ENCODE measurements at places on chromosomes 7 and 10.

DNA sequence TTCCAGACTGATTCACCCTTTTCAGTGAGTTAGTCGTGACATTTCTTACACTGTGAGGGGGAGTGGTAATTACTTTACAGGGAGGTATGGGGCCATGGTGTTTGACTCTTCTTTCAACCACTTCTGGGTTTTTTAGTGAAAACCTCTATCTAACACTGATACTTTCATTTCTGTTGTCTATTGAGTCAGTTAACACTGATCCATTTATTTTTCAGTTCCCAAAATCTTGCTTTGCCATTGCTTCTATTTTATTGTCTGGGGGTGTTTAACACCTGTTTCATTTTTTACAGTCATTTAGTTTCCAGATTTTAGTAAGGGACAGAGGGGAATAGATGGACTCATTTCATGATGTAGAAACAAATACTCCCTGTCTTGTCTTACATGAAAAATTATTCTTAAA is 61.5 kb downstream of the HELLS start:
- no peak for DNase-seq

DNA sequence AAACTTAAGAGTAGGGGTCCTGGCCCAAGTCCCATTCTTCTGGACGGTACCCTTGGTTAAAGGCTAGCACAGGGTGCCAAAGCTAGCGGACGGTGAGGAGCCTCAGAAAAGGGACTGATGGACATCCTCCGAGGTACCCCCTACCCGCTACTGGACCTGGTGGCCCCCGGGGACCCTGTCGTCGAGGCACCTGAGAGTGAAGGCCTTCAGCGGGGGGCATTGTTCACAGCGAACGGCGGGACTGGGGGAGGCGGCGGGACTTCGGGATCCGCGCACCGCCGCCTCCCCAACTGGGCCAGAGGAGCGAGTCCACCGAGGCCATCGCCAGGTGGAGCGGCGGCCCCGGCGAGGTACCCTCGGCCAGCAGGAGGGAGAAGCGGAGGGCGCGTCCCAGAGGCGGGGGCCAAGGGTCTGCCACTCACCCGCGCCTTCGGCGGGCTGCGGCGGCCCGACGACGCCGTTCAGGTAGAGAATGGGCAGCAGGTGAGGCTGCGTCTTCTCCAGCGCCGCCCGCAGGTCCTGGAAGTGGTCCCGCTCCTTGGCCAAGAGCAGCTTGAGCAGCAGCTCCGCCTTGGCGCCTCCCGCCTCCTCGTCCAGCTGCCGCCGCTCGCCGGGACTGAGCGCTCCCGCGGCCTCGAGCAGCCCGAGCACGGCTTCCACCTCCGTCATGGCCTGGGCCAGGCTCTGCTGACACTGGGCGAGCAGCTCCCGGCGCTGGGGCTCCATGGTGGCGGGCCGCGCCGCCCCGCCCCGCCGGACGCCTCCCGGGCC is 575 bp downstream of the DLG5 start:
- no peak for DNase-seq

GRCh38 chr7:28065308-28065707 is 115.3 kb downstream of the JAZF1 start:
- DNase-seq: no peak

DNA sequence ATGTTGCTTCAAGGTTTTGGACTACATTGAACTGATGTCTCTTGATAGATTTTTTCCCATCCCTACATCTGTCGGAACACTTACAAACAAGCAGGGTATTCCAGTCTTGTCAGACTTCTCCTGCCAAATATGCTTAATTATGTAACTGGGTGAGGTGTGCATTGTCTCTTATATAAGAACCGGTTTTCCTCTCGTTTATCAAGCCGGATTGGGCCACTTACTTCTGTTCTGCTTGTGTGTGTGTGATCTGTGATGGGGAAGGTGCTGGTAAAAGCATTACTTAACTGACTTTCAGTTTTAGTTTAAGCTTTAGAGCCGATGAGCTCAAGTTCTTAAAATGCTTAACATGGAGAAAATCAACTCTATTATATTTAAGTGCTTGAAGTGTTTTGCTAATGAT is 57.9 kb downstream of the OTUD1 start:
- no peak for DNase-seq

- DNase-seq: no peak
Measured at GRCh38 chr10:14022052-14022451, 308.7 kb downstream of the FRMD4A start.

- DNase-seq: no peak
Measured at GRCh38 chr7:101828301-101829020, 11.0 kb downstream of the CUX1 start.

- DNase-seq: no peak
Measured at GRCh38 chr10:117004227-117005025, 561 bp downstream of the SHTN1 start.

GRCh38 chr10:22648547-22648961 is 65.8 kb downstream of the PIP4K2A start:
- no peak for DNase-seq

DNA sequence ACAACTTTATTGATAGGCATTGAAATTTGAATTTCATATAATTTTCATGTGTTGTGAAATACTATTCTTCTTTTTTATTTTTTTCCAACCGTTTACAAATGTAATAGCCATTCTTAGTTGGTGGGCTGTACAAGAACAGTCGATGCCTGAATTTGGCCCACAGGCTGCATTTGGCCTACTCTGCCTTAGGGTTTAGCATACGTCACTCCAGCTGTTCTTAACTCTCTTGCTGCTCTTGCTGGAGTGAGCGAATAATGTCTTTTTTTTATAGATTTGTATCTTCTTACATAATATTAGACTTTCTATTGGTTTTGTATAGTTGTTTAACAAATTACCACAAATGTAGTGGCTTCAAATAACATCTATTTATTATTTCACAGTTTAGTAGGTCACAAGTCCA is 163.4 kb upstream of the MKI67 start:
- DNase-seq: no peak

- no peak for DNase-seq
Measured at GRCh38 chr10:109862041-109862440, 61.3 kb downstream of the XPNPEP1 start.

DNA sequence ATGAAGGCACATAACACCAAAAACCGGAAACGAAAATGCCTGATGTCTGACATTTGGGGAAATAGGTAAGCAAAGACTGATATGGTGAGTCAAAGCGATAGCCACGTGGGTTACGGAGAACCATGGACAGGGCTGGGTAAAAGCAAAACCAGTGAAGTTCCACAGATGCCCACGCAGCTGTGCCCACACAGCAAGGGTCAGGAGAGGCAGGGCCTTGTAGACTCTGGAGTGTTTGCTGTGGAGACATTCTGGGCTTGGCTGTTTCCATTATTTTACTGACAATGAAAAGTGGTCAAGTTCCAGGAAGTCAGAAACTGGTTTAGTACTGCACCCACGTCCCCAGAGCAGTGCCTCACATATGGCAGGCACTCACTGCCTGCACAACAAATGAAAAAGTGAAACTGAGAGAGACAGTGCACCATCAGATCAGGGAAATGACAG is 148.7 kb downstream of the ZMYND11 start:
- DNase-seq: no peak

GRCh38 chr10:65827359-65827758 is 1098.5 kb upstream of the LRRTM3 start:
- no peak for DNase-seq

DNA sequence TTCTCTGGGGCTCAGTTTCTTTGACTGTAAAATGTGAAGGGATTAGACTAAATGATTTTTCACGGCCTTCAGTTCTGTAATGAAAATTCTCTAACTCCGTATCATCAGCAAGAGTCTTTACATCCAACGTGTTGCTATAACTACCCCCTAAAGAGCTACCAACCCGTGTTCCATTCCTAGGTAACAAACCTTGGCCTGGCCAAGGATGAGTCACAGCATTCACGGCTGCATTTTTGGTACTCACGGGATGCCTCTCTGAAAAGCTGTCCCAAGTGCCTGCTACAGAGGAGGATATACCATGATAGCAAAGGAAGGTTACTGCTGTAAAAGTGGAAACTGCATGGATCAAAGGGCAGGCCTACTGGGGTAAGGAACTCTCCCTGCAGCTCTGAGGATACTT is 5.9 kb downstream of the LRRC4 start:
- DNase-seq: no peak

DNA sequence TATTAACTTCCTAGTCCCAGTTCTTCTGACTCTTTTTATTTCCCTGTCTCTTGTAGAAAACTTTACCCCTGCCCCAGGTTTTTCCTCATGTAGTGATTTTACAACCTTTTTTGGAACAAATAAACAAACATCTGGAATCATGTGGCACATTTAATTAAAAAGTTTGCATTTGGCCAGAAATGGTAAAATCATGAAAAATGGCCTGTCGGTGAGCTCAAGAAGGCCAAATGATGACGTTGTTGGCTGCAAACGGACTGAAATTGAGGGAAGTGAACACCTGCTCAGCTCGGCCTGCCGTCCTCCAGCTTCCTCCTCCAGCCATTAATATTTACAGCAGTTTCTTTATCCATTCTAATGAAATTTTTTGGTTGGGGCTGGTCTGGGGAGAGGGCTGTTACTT is 902.8 kb downstream of the LRMDA start:
- no peak for DNase-seq

DNA sequence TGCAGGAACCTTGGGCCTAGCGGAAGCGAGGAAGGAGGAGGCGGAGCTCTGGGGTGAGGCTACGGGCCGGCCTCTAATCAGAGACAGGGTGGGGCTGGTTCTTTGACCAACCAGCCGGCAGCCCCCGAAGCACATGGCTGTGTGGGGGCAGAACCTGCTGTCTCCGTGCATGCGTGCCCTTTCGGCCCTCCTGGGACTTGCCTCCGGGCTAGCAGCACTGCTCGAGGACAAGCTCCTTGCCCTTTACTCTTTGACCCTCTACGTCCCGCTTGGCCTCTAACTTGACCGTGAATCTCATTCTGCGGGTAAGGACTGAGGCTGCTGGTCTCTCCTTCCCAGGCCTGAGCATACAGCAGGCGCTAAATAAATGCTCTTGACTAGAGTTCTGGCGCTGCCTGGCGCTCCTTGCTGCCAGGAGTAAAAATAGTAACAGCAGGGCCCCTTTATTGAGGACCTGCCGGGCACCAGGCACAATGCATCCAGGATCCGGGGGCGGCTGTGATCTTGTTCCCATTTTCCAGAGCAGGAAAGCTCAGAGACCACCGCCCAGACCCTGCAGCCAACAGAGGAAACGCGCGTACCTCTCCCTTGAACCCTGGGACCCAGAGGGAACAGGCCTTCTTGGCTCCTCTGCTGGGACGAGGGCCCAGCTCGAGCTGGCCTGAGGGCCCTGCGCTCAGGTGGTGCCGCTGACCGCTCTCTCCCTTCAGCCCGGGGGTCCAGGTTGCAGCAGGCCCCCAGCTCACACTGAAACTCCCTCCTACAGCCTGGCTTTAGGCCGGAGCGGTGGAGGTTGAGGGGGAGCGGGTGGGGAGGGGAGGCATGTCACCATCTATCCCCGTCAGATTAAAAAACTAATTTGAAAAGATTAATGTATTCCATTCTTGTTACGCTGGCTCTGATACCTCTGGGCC is 2.7 kb upstream of the COMTD1 start:
- DNase-seq: no peak

- DNase-seq: no peak
Measured at GRCh38 chr7:23022258-23022769, 8.4 kb upstream of the HYCC1 start.

DNA sequence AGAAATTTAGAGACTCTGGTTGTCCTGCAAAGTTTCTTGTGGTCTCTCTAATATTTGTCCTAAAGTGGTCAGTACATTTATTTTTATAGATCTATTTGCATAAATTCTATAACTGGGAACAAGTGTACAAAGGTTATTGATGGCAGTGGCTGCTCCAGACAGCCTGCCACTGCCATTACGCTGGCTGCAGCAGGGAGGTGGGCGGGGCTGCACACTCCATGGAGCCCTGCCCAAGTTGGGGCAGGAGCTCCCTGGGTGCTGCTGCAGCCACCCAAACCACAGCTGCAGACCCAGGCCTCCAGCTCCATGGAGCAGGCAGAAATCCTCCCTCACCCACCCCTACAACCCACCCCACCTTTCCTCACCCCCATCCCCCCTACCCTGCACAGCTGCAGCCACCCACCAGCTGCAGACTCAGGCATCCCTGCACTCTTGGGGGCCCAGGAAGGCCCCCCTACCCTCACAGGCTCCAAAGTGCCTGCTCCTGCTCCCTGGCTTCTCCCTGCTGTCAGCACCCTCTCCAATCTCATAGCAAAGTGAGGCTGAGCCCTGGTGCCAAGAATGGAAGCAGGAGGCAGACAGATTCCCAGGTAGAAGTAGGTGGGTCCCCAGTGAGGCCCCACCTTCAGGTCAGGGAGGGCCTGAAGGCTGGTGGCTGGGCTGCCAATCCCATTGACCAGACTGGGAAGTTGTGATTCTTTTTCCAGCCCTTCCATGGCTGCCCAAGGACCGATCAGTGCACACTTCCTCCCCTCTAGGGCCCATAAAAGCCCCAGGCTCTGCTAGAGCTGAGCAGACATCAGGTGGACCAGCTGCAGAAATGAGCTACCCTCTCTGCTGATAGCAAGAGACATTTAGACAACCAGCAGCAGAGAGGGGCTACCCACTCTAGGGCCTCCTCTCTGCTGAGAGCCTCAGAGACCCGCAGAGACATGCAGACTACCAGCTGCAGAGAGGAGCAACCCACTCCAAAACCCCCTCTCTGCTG is 4.8 kb upstream of the CYP3A43 start:
- no peak for DNase-seq

DNA sequence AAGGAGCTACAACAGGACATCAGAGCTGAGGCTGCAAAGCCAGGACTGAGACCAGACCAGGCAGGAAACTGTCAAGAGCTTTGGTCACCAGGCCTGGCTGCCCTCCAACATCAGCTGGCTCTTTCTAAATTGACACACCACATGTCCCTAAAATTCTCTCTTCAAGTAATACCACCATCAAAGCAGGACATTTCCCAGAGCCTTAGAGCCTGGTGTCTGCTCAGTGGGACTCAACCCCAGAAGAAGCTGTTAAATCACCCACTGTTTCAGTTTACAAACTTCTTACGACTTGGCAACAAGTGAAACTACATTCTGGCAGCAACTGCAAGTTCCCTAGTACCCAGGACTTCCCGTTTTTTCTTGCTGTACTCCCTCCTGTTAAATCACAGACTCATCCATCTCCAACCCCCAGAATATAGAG is 3.8 kb upstream of the IL6 start:
- DNase-seq: no peak

- no peak for DNase-seq
Measured at GRCh38 chr10:113681533-113682470, 2.1 kb downstream of the CASP7 start.

DNA sequence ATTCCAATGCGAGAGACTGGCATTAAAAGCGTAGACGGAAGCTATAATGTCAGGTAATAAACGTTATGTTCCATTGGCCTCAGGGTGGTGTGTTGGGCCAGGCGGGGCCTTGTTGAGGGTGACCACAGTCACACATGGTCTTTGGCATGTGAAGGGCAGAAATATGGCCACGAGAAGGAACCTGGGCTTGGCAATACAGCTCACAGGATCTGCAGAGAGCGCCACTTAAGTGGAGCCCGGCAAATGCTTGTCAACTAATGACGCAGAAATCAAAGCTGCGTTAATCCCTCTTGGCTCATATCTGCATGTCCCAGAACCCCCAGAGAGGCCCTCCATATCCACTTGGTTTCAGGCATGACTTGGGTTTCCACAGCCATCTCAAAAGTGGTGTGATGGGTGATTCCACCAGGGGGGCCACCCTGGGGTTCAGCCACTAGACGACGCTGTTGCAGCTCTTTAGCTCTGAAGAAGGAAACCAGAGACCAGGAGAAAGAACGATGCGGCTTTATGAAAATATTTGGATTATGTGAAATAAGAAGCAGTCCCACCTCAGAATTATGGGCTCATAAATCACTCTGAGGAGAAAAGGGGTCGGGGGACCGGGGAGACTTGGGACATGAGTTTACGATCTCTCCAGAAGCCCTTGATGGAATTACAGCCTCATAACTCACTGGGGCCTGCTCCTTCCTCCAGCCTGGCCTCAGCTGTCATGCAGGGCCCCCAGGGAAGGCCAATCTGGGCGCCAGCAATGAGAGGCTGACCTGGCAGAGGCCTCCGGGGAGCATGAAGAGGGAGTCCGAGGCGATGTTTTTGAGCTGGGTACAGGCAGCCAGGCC is 462.5 kb downstream of the PLXNA4 start:
- no peak for DNase-seq
